SK-N-DZ (cell line): ENCODE measurements at places on chromosomes 1 and 21.
A peak's percentile ranks its signal among the peaks of the same experiment; 100 is the strongest.

DNA sequence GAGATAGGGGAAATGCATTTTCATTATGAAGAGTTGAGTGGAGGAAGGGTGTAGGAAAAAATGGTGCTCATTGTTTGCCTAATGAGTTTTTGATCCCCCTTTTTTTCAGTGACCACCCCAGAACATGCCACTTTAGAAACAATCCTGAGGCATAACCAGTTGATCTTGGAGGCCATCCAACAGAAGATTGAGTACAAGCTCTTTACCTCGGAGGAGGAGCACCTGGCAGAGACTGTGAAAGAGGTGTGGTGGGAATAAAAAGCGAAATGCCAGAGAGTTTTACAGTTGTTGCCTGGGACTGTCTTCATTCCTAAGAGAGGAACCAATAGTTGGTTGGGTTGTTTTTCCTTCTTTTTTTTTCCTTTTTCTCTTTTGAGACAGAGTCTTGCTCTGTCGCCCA, 54.3 kb upstream of the EPHA8 start:
- DNase-seq: no peak

GRCh38 chr1:193476748-193477147, 290.3 kb upstream of the B3GALT2 start:
- DNase-seq: no peak

GRCh38 chr1:215201283-215201682, 118.7 kb downstream of the KCNK2 start:
- DNase-seq: no peak

DNA sequence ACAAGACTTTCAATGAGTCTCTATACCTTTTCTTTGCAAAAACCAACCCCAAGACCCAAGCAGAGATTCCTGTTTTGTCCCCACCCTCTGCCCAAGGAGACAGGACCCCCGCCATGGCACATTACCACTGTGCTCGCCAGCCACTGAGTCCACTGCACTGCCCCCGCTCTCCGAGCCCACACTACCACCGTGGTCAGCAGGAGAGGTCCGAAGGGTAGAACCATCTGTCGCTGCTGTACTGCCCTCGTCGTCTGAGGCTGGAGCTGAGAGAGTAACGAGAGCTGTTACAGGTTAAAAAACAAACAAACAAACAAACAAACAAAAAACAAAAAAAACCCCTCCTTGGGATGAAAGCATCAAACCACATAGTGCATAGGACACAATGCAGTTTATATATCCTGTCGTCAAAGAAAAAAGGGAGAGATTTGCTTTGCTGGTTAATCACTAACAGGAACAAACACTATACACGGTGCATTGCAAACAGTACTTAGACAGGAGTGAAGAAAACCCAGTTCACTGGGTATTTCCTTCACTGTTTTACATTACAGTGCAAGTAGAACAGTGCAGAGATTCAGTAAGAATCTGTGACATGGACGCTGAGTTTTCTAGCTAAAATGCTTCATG, 71.0 kb downstream of the UBR4 start:
- DNase-seq: no peak

DNA sequence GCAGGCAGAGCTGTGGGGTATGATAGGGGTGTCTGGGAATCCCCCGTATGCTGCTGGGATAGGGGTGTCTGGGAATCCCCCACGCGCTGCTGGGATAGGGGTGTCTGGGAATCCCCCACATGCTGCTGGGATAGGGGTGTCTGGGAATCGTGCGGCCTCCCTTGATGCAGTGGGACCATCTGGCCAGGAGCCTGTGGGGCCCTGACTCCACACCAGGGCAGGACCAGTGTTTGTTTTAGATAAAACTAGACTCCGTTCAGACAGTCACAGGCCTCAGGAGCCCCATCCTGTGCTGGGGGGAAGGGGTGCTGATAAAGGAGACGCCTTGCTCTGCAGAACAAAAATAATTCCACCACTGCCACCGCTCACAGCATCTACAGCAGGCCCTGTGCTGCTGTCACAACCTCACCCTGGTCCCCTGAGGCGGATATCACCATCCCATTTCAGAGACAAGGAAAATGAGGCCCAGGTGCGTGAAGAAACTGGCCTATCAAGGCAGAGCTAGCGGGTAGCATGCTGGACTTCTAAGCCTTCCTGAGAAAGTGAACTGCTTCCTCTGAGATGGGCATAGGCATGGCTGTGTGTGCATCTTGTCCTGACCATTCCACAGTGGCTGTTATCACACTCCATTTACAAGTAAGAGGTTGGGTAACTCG, 24.0 kb downstream of the ECE1 start:
- DNase-seq: no peak

DNA sequence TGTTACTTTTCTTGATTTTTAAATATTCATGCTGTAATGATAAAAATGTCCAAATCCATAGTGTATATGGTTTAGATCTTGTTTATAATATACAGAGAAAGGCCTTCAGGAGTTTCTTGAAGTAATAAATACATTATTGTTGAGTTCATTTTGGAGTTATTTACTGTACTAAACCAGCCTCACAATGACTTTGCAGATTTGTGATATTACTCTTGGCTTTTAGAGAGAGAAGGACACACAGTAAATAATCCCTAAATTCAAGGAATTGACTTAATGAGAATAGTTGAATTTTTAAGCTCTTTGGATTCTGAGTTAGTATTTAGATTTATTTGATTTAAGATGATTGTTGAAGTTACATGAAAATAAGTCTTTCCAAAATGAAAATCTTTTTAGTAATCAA, 38.9 kb downstream of the RABGAP1L start:
- DNase-seq: no peak

DNA sequence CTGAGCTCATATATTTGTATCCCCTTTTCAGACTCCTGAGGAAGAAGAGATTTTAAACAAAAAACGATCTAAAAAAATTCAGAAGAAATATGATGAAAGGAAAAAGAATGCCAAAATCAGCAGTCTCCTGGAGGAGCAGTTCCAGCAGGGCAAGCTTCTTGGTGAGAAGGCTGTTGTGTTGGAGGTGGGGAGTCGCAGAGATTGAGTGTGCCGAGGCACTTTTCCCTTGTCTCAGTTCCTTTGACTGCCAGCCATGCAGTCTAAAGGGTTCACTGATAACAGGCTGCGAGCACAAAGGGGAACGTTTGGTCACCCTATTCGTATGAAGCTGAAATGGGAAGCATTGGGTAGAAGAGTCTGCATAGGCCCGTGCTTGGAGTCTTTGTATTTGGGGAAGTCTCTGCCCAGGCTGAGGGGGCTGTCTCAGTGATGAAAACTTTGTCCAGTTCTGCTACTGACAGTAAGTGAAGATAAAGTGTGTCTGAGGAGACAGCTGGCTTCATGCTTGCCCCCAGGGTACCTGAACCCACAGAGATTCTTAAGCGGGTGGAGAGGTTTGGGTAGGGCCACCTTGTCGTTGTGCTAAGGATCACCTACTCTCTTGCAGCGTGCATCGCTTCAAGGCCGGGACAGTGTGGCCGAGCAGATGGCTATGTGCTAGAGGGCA, 2.8 kb downstream of the RPS8 start:
- no peak for DNase-seq

DNA sequence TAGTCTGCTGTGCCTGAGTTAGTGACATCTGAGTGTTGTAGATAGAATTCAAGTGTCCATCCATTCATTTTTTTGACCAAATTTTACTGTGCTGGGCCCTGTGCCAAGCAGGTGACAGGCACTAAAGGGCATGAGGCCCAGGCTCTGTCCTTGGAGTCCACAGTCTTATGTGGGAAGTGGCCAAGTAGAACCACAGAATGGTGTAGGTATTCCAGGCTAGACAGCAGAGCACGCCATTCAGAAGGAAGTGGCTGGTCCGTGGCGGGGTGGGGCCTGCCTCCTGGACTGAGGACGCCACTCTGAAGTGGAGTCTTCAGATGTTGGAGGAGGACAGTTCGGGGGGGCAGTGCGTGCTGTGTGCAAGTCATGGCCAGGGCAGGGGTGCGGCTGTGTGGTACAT, 68.9 kb upstream of the ACTL8 start:
- no peak for DNase-seq

- DNase-seq: peak; percentile 23
Observed at GRCh38 chr21:31874812-31875212, 2.0 kb downstream of the HUNK start.

DNA sequence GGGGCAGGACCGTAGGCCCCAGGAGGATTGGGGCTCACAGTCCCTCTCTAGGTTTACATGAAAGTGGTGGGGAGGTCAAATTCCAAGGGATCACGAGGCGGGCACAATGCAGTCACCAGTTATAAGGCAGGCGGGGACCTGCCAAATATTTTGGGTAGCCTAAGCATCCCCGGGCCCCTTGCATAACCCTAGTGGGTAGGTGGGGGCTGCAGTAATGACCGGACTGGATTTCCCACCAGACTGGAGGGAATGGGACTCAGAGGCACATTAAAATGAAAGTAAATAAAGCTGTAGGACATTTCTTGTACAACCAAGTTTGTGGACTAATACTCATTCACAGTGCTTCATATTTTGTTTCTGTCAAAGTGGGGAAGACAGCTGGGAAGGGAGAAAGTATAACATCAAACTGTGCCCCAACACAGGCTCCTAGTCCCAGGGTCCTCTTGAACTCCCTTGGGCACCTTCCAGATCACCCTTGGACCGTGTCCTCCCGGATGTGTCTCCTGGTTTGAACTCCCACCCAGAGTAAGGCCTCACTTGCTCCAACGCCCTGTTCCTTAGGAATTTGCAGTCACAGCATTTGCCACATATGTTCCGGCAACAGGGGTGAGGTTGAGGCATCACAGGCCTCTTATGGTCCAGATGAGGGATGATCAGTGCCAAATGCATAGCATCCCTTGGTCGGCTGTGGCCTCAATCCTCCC, 28.4 kb upstream of the KIAA0040 start:
- DNase-seq: no peak

- DNase-seq: no peak
Observed at GRCh38 chr1:220955116-220955515, 75.9 kb downstream of the HLX start.
